ENCODE measurements at places on chromosomes 1 and 21.

DNA sequence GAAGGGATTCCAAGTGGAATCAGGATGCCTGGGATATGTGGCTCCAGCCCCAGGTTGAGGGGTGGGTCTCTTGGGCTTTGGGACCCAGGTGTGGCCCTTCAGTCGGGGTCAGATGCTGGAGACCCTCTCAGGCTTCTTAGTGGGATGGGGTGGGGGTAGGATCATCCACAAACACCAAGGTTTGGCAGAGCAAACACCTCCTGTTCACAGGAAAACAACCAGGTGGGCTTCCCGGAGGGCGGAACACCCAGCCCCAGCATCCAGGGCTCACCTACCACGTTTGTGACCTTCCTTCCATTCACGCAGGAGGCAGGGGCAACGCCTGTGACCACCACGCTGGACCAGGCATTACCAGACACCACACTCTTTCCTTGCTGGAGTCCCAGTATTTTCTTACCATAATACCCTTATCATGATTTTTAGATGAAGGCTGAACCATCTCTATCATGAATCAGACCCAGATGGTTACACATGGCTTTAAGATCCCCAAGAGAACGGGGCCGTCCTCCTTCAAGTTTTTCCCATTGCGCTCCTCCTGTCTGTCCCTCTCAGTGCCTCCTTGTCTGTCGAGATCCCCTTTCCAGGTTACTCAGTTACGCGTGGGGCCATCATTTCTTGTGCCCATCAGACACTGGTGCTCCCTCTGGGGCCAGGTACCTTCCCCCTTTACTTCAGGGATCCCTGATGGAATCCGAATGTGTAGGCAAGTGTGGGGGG is 428.2 kb downstream of the NPHP4 start:
- DNase-seq, result no peak

DNA sequence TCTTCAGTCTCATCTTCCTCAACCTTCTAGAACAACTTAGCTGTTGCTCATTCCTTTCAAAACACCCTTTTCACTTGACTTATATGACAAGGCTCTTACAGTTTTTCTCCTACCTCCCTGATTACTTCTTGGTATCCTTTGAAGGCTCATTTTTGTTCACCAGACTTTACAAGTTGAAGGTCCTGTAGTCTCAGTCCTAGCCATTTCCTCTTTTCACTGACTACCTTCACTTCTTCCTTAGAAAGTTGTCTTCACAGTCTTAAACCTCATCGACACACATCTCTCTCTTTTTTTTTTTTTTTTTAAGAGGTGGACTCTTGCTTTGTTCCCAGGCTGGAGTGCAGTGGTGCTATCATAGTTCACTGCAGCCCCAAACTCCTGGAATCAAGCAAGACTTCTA is 6.6 kb upstream of the TP53BP2 start:
- no peak for DNase-seq

GRCh38 chr1:22431965-22432364 is 19.7 kb upstream of the ZBTB40 start:
- DNase-seq, result no peak

DNA sequence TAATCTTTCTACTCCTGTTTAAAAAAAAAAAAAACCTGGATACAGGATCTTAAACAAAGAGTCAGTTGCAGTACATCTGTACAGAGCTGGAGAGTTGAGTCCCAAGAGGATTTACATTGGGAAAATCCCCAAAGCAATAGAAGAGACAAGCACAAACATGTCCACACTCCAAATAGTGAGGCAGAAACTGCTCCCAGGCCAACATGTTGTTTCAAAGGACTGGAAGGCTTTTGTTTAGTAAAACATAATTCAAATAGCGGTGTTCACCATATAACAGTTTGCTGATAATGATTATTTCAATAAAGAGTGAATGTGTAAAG is 425.4 kb downstream of the ADGRL2 start:
- no peak for DNase-seq

DNA sequence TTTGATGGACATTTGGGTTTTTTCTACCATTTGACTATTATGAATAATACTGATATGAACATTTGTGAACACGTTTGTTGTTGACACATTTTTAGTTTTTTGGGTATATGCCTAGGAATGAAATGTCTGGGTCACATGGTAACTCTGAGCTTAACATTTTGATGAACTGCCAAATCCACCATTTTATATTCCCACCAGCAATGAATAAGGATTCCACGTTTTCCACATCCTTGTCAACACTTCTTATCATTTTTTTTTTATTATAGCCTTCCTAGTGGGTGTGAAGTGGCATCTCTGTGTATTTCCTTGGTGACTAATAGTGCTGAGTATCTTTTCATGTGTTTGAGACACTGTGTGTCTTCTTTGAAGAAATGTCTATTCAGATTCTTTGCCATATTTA is 67.6 kb downstream of the RASAL2 start:
- DNase-seq, result no peak

GRCh38 chr1:69791311-69791710 is 223.6 kb downstream of the LRRC7 start:
- DNase-seq, result no peak
